Fibroblast of skin of abdomen (primary cell): ENCODE measurements at places on chromosomes 7 and 10.

DNA sequence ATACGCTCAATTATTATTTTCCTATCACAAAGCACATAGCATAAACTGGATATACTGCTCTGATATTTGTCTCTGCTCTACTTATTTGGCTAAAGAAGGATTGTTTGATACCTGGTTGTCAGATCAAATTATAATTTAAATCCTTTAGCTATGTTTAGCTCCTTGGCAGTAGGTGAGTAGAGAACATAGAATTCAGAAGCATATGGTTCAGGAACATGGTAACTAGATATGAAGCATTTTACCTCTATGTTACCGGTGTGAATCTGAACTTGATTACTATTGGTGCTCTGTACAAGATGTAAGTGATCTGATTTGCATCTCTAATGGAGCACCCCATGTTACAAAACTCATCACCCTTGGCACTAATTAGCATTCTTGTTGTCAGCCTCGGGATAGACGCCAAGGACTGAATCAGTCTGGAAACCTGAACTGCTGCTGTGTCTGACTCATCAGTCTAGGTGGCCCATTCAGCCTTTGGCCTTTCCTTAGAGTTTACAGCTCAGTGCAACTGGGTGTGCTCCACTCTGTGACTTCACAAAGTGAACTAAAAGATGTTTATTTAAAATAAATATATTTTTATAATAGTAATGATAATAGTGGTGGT, 12.3 kb upstream of the MYPN start:
- DNase-seq, result peak; percentile 93

- DNase-seq, result peak; percentile 54
Observed at GRCh38 chr7:47816647-47817046, 131.6 kb downstream of the PKD1L1 start.

GRCh38 chr7:55254596-55255495, 110.3 kb upstream of the LANCL2 start:
- peak; percentile 73 for DNase-seq

GRCh38 chr10:8296090-8296733, 241.7 kb downstream of the GATA3 start:
- DNase-seq, result no peak

DNA sequence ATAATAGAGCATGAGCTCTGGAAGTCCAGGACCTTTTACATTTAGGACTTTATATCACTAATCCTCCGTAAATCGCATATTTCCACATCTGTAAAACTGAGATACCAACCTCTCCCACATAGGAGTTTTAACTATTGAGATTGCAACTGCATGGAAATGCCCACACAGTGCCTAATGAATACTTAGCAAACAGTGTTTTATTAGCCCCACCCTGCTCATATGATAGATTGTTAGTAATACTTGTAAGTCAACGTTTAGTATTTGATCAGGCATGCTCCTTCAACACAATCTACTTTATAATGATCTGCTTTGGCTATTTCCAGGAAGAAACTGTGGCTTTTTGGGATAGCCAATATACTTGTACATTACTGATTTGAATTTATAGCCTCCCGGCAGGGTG, 8.5 kb downstream of the PDZD8 start:
- no peak for DNase-seq

- no peak for DNase-seq
Observed at GRCh38 chr7:121102619-121103018, 114.1 kb downstream of the CPED1 start.

GRCh38 chr7:96685353-96685752, 24.3 kb downstream of the SEM1 start:
- no peak for DNase-seq

- DNase-seq, result no peak
Observed at GRCh38 chr10:1654247-1654646, 83.1 kb downstream of the ADARB2 start.

GRCh38 chr10:77873536-77874380, 52.8 kb downstream of the DLG5 start:
- peak; percentile 61 for DNase-seq

GRCh38 chr10:51886438-51887068, 187.2 kb upstream of the CSTF2T start:
- peak; percentile 74 for DNase-seq

GRCh38 chr7:148898845-148899484, 14.9 kb upstream of the EZH2 start:
- no peak for DNase-seq

- DNase-seq, result no peak
Observed at GRCh38 chr7:102322202-102322715, 34.0 kb downstream of the SPDYE6 start.
